ENCODE measurements at places on chromosomes 2 and 18.

DNA sequence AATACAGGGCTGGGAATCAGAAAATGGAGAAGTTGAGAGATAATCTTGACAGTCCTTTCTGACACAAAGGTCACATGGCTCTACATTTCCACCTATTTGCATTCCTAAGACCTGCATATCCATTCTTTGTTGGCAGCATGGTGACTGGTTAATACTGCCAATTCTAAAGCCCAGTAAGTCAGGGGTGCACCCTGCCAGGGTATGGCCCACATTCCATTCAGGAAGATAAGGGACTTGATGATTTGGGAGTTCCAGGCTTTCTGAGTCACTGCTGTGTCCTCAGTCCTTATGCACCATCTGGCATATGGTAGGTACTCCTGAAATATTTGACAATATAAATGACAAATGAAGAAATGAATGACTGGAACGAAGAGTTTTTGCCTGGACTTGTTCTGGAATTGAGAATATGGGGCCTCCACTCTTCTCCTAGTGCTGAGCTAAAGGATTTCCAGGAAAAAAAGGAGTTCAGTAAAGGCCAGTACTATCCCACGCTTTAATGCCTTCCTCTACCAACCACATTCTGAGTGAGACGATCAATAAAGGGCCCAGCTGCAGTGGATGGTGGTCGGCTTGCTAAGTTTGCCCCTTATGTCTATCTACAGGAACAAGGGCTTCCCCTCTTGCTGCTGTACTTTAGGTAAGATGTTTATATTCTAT lies 31.7 kb upstream of the EIF2AK3 start:
- no peak for DNase-seq

- no peak for DNase-seq
Observed at GRCh38 chr18:13809043-13809430, 14.9 kb upstream of the MC5R start.

DNA sequence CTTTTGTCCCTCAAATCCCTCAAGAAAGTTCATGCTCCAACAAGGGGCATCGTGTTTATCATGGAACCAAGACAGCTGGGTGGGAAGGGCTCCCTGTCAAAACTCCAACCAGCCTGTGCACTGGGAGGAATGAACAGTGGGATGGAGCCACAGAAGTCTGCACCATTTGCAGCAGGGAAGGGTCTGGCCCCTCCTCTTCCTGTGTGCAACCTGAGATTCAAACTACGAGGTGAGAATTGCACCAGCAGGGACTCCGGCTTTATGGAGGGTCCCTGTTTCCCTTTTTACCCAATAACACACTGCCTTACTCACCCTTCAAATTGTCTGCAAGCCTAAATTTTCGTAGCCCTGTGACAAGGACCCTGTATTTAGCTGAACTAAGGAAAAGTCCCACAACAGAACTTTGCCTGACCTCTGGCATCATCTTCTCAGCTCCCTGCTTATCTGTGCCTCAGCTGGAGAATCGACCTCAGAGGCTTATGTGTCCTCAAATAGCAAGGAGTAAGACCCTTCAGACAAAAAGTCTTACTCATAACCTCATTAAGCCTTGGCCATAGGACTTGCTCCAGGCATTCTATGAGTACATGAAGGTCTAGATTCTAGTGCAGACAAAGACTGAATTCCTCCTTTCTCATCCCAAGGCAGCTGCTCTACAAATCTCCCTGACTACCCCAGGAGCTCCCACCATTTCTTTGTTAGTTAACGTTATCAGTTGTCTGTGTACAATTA lies 178.3 kb upstream of the SERPINE2 start:
- no peak for DNase-seq

- DNase-seq, result no peak
Observed at GRCh38 chr18:22470248-22471235, 52.8 kb upstream of the CTAGE1 start.

DNA sequence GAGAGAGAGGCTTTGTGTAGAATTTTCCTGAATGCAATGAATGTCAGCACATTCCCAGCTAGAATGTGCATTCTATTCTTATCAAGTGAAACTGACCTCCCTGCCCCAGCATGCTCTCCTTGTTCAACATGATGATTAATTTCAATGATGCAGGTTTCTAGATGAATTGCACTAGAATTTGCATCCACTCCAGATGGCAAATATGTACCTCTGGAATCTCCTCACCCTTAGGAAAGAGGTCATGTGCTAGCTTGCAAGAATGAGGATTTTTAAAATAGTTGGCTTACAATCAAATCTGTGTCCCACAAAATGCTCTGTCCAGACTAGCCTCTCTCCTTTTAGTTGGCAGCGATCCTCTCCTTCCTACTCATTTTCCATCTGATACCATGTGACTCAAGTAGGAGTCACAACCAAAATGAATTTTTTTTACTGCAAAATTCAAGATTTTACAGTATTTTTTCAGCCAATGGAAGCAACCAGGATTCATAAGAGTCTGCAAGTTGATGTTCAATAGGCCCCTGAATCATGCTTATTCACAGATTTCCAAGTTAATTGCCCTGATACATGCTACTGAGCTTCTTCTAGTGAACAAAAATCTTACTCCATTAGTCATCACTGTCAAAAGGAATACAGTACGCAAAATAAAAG lies 21.0 kb upstream of the STAT4 start:
- no peak for DNase-seq

- peak; percentile 30 for DNase-seq
Observed at GRCh38 chr2:190533968-190534309, 583 bp downstream of the NEMP2 start.

DNA sequence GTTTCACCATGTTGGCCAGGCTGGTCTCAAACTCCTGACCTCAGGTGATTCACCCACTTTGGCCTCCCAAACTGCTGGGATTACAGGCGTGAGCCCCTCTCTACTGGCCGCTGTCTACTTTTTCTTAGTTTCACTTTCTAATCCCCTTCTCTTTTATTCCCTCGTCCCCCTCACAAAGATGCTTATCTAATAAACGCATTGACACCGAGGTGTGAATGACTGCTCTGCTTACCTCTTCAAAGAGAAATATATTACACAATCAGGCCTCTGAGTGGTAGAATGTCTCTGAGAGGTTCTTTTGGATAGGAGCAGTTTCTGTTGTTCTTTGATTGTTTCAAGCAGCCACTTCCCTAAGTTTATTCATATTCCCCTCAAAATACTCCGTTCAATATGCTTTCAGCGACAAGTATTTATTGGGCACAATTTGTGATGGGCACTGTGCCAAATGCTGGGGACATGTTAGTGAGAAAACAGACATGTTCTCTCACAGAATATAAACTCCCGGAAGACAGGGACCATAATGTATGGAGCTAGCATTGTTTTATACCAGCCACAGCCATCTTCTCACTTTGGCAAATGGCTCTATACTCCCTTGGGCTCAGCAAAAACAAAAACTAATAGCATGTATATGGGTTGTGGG lies 34.7 kb upstream of the RAPH1 start:
- no peak for DNase-seq

DNA sequence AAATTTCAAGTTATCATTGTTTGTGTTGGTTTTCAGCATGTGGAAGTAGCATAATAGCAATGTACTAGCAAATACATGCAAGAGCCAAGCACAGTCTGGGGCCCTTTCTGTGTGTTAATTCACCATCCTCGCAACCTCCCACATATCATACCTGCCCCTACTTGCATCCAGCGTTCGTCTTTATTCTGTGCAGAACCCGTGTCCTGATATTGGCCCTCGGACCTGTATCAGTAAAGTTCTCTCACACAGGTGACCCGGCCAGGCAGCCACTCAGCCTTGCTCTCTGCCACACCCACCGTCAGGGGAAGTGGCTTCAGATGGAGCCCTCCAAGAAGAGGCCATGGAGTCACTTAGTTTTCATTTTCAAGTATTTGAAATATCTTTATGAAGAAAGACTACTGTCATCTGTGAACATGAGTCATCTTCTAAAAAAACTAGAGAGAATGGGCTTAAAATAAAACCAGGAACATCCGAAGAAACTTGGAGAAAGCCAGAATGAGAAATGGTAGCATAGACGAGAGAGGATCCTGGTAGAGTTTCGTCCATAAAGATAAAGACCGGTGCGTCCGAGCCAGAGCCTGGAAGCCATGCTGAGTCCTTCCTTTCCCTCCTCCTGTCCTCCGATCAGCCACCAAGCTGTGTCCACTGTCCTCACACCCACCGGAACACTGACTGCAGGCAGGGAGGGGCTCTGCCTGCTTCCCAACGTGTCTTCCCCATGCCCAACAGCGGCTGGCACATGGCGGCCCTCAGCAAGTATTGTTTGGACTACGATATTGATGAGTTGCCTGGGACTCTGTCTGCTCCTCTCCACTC lies 57.3 kb upstream of the RPL31 start:
- DNase-seq, result no peak

GRCh38 chr2:19228715-19229114 lies 129.7 kb downstream of the OSR1 start:
- DNase-seq, result no peak

DNA sequence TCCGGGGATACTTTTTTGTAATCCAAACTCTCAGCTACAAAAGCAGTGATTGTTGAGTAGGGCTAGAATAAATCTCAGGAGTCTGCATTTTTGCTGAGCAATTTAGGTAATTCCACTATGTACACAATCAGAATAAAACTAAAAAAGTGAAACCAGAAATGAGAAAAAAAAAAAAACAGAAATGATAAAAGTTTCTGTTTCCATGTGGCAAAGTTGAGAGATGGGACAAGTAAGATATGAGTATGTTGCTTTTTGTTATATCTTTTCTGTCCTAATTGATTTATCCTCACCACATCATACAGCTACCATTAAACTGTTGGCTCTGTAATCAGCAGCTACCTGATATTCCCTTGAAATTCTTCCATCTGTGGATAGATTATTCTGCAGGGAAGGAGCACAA lies 92.7 kb downstream of the VWC2L start:
- DNase-seq, result no peak

GRCh38 chr2:237482485-237482884 lies 4.6 kb upstream of the MLPH start:
- DNase-seq, result peak; percentile 41

DNA sequence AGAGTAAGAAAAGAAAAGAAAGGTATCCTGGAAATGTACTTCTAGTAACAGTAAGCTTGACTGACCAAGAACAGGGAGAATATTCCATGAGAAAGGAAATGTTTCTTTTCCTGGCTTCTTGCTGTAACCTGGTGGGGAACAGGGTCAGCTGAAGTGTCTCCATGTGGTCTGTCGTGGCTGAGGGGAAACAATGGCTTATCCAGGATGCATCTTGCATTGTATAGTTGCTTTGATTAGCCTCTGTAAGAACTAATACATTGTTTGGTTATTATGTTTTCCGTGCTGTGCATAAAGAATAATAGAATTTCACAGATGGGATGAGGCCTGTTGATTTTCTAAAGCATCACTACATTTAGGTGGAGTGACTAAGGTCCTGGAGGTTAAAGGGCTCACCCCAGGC lies 4.9 kb downstream of the CREG2 start:
- DNase-seq, result no peak

GRCh38 chr2:152558158-152558984 lies 158.9 kb downstream of the PRPF40A start:
- DNase-seq, result no peak

DNA sequence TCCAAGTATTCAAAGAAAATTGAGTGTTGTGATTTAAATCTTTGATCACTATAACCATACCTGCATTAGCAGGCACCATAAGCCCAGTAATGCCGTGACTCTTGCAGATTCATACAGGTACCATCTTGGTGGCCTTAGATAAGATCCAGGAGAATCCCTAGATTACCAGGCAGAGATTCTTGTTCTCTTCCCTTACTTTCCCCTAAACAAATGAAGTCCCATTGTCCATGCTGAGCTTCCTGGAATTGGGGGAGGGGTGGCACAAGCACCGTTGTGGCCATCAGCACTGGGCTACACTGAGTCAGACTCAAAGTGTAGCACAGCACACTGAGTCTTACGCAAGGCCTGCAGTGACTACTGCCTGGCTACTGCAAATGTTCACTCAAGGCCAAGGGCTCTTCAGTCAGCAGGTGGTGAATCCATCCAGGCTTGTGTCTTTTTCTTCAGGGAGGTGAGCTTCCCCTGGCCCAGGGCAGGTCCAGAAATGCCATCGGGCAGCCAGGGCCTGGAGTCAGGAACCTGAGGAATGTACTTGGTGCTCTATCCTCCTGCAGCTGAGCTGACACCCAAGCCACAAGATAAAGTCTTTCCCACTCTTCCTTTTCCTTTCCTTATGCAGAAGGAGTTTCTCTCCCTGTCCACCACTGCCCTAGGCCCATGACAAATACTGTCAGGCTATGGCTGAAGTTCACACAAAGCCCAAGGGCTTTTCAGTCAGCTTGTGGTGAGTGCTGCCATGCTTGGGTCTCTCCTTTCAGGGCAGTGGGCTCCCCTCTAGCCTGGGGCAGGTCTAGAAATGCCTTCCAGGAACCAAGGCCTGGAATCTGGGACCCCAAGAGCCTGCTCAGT lies 52.6 kb downstream of the CD28 start:
- DNase-seq, result no peak

- DNase-seq, result no peak
Observed at GRCh38 chr2:109375131-109375561, 238.6 kb downstream of the SEPTIN10 start.

DNA sequence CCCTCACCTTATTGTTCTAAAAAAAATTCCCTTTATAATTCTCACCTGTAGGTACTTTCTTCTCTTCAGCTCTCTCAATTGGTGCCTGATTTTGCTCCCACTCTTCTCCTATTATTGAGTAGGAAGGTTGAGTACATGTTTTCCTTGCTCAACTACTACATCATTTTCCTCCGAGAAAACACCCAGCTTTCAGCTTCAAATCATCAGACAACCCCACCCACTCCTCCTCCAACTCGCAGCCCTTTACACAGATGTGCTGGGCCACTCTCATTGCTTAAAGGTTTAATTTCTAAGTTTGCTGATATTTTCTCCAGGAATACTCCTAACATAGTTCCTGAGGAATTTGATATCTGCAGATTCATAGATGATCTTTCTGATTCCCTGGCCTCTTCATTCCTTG lies 734.4 kb upstream of the ZEB2 start:
- no peak for DNase-seq

GRCh38 chr18:66156946-66157687 lies 406.3 kb downstream of the CDH7 start:
- DNase-seq, result no peak

- no peak for DNase-seq
Observed at GRCh38 chr2:63737081-63737751, 104.5 kb upstream of the UGP2 start.

DNA sequence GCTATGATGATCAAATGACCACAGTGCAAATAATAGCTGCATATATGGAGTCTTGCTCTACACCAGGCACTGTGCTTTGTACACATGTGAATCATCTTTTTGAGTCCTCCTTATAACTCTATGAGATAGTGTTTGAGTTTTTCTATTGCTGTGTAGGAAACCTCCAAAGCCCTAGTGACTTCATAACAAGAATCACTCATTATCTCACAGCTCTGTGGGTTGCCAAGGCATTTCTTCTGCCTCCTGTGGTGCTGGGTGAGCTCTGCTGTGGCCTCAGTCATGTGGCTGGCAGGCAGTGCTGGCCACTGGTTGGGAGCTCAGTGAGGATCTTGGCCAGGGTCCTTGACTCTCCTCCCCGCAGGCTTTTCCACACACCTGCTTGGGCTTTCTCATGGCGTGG lies 153.4 kb downstream of the CAPN13 start:
- DNase-seq, result no peak

GRCh38 chr2:59440491-59440890 lies 1113.0 kb downstream of the BCL11A start:
- DNase-seq, result no peak

Data from hematopoietic multipotent progenitor cell treated with erythropoietin and hydrocortisone succinate and interleukin-3 and kit ligand, for 15 days (in vitro differentiated cells).